Fibroblast of skin of right quadriceps (primary cell): ENCODE measurements at places on chromosomes 3 and 15.

GRCh38 chr3:143720381-143720780 is 127.9 kb downstream of the SLC9A9 start:
- DNase-seq = no peak

- peak; percentile 94 for DNase-seq
Observed at GRCh38 chr3:53269888-53270880, 14.4 kb upstream of the TKT start.

DNA sequence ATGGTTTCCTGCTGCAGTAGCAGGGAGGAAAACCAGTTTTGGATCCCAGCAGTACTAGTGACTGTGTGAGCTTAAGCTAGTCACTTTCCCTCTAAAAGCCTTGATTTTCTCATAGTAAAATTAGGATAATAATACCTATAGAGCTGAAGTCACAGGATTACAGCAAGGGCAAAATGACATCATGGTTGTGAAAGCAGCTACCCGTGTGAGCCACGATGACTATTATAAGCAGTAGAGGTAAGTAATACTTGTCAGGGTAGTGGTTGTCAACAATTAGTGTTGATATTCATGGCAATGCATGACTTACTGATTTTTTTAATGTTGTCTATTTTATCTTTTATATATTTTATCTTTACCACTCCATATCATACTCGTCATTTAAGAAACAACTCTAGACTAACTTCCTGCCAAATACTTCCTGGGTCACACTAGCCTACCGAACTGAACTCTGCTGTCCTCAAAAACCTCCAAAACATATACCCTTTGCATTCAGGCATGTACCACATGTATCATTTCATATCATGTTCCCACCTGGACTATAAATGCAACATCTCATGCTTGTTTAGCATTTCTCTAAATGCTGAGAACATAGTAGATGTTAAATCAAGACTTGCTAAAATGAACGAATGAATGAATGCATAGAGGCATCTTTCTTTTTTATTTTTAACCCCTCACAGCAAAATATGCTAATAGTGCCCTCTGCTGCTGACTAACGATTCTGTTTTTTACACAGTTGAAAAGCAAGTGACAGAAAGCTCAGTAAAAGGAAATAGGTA is 172.6 kb downstream of the P3H2 start:
- DNase-seq = peak; percentile 43

- DNase-seq = peak; percentile 69
Observed at GRCh38 chr3:128343287-128344051, 123.2 kb downstream of the DNAJB8 start.

DNA sequence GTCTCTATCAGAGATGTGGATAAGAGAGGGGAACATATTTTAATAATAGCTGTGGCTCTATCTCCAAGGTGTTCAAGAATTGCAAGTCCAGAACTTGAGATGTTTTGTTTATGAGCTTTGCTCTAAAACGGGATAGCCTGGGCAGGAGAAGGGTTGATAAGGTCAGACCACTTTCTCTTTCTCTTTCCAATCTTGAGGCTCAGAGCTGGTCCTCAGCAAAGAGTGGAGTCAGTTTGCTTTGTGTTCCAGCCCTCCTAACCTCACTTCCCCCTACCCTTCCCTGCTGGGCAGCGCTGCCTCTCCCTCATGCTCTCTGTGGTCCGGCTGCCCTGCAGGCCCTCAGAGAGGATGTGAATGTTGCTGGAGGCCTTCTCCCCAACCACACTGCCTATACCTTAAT is 13.8 kb downstream of the KLHL6 start:
- DNase-seq = no peak

- DNase-seq = no peak
Observed at GRCh38 chr3:61819861-61820260, 258.5 kb downstream of the PTPRG start.

DNA sequence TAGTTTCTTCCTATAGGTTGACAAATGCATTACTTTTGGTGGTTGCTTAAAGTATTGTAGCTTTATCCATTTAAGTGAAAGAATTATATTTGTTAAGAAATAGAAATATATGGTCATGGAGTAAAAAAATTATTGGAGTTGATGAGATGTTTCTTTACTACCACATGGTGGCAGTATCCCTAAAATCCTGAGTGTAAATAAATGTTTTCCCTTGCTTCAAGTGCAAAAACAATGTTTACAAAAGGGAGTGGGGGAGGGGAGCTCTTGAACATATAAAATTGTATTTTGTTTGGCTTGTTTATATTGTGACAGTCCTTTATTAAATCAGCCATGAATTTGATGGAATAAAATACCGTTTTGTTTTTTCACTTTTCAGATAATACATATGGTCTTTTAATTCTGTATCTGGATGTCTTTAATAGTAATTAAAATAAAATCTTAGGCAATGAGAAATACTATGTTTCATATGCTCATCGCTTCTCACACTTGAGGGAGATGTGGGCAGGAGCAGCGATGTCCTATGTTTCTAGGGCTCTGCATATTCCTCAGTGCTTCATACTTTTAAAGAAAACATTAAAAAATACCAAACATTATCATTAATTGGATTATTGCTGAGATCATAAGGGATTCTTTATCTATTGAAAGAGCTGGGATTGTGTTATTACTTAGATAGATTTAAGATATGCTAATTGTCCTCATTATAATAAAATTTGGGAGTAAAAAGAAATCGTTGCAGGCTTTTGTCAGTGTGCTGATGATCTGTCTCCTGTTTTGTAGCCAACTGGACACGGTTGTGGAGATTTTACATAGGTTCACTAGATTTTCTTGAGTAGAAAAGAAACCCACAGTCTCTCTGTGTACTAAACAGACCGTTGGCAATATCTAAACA is 349.7 kb downstream of the TUSC7 start:
- peak; percentile 34 for DNase-seq

DNA sequence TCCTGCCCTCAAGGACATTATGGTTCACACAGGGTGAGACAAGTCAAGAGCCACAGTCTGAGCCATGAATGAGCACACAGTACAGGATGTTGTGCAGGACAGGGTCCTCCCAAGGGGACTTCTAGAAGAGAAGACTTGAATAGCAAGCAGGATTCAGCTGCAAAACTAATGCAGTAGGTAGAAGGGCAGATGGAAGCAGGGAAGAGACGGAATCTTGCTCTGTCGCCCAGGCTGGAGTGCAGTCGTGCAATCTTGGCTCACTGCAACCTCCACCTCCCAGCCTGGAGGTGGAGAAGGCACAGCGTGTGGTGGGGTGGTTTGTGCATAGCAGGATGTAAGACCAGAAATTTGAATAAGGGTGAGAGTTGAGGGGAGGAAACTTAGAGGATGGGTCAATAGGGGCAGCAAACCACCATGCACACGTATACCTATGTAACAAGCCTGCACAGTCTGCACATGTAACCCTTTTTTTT is 8.0 kb downstream of the BCL2L10 start:
- no peak for DNase-seq

DNA sequence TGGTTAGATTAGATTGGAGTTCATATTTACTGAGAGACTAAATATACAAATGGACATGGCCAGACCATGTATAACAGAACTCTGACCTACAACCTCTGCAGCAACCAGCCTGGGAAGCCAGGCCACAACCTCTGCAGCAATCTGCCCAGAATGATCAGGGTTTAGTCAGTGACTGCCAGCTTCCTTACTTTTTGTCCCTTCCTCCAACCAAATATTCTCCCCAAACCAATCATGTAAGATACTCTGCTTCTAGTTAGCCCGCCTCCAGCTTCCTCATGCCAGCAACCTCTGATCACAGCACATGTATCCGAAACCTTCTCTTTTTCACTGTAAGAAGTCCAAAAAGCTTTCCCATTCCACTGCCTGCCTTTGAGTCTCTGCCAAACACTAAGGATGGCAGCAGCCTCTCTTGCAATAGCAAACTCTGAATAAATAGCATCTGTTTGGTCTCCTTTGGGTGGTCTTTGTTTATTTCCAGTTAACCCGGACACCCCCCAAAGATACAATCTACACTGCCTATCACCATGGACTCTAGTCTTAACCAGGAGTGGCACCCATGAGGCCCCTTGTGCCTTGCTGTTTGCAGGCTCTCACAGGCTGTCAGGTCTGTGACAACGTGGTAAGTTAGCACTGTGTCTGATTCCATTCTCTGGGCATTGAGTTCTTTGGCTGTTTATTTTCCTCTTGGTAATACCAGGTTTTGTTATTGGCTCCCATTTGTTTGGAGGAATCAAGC is 102.2 kb downstream of the ERC2 start:
- DNase-seq = no peak

DNA sequence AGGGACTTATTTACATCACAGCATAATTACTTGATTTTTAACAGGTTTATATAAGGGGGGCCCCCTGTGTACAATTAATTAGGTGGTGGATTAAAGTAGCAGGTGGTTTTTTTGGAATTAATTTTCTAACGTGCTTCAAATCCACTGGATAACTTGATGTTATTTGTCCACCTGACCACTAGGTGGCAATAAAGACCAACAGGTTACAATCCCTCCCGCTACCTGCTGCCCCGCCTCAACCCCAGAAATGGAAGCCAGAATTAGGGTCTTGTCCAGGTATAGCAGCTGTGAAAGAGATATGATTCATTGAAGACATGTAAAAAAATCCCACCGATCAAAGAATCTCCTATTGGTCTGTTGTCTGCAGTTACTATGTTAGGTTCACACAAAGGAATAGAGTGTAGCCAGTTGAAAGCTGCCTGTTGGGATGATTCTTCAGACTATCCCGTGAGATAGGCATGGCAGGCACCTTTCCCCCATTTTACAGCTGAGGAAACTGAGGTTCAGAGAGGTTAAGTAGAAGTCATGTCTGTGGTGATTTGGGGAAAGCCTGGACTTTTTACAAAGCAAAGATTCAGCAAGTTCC is 44.0 kb downstream of the MFSD1 start:
- DNase-seq = peak; percentile 22

DNA sequence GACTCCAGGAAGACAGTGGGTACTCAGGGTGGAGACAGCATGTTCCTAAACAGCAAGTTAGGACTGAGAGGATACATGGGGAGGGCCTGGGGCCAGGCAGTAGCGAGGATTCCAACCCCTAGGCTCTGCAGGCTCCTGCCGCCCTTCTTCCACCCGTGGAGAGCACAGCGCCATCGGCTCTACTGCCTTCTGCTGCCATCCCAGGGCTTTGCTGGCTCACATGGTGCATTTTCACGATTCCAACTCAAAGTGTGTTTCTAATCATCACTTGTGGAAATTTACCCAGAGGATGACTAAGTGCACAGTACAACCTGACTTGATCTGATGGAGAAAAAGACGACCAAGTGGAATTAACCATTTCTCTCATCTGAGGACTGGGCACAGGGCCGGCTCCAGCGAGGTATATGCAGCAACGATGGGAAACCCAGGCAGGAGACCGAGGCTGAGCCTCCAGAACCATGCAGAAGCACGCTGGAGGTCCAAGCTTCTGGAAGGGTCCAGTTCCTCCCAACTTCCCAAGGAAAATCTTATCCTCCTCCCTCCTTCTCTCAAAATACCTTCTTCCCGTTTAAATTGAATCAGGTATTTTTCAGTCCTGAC is 104.6 kb downstream of the LRIG1 start:
- no peak for DNase-seq

DNA sequence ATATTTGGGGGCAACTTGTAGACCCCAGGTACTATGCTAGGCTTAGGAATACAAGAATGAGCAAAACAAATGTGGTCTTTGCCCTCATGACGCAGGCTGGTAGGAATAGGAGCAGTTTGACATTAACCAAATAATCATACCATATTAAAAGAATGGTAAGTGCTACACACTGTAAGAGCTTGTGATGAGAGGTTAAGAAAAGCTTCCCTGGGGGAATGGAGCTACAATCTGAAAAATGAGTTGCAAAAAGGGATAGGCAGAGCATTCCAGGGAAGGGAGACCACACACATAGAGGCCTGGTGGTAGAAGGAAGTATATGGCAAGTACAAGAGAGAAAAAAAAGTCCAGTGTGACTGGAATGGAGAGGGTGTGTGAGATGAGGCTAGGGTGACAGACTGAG is 37.3 kb downstream of the TMOD3 start:
- peak; percentile 72 for DNase-seq
